ENCODE measurements at places on chromosomes 11 and 22.

DNA sequence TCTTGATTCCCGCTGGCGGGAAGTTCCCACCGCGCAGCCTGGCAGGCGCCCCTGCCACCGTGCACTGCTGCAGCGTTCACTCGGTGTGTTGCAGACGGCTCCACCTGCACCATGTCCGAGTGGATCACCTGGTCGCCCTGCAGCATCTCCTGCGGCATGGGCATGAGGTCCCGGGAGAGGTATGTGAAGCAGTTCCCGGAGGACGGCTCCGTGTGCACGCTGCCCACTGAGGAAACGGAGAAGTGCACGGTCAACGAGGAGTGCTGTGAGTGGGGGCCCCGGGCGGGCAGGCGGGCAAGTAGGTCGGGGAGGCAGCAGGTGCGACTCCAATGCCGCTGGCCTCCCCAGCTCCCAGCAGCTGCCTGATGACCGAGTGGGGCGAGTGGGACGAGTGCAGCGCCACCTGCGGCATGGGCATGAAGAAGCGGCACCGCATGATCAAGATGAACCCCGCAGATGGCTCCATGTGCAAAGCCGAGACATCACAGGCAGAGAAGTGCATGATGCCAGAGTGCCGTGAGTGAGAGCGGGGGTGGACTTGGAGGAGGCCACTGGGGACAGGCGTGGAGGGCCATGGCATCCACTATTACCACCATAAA lies 99.7 kb downstream of the RRAS2 start:
- DNase-seq, result no peak

DNA sequence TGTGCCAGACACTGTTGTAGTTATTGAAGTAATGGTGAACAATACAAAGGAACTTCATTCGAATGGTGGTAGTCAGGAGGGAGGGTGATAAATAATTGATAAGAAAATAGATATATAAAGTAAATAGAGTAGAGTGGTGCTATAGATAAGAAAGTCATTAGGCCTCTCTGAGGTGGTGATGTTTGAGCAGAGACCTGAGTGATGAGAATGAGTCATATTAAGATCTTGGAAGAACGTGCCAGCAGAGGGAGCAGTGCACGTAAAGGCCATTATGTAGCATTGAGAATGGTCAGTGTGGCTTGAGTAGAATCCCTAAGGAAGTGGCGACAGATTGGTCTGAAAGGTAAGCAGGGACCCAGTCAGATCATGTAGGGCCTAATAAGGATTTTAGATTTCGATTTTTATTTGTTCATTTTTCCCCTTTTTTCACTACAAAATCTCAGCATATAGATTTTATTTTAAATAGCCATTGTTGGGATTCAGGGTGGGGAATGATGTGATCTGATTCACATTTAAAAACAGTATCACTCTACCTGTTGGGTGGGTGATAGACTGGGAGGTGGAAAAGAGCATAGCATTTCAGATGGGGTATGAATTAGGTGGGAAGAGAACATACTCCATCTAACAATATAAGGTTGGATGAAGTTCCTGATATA lies 44.7 kb downstream of the CCDC90B start:
- peak; percentile 82 for DNase-seq

DNA sequence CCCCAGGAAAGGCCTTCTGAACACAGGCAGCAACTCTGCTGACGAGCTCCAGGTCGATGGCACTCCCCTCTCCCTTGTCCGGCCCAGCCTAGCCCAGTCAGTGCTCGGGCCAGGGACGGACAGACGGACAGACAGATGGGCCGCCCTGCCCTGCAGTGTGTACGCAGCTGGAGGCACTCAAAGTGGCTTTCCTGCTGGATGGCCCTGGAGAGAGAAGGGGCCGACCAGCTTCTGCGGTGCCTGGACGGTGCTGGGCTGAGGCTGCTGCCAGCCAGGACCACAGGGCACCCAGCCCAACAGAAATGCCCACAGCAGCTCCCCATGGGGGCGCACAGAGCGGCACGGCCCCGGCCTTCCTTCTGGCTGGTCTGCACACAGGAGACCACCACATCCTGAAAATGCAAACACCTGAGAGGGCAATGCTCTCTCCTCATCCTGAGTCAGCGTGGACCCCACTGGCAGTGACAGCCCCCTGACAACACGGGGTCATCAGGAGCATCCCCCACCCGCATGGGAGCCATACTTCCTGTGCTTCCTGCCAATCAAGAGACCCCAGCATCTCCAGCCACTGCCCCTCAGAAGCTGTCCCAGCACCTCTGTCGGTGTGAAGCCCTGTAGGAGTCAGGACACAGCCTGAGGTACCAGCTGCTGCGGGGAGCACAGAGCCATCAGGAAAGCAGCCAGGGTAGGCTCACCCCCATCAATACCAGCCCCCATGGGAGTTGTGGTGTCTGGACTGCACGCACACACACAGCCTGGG lies 692 bp upstream of the MOB2 start:
- DNase-seq, result no peak

DNA sequence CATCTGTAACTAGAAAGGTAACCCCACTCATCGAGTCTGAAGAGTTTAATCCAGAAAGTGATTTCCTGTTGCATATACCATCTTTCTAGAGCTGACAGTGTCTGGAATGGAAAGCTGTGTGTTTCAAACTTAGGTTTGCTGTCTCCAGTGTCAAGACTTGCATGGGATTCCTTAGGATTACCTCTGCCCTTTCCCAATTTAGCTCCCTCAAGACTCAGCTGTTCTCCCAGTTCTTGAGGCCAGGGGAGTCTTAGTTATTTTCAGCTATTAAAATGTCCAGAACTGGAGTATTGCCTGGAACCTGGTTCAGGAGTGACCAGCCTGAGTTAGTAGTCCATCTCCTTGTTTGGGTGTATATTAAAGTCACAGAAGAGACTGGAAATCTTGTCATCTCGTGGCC lies 25.0 kb upstream of the LDHA start:
- no peak for DNase-seq

GRCh38 chr11:121246021-121246768 lies 46.4 kb upstream of the SC5D start:
- DNase-seq, result no peak

GRCh38 chr22:46240907-46241306 lies 9.2 kb downstream of the CDPF1 start:
- no peak for DNase-seq

All from ELR (cell line).